Amniotic stem cell (primary cell): ENCODE measurements at places on chromosomes 11 and 22.
A peak's percentile ranks its signal among the peaks of the same experiment; 100 is the strongest.

GRCh38 chr22:17514084-17514483 lies 49.2 kb upstream of the SLC25A18 start:
- DNase-seq, result no peak

GRCh38 chr11:46692450-46692849 lies 8.0 kb downstream of the ARHGAP1 start:
- DNase-seq, result no peak

- no peak for DNase-seq
Measured at GRCh38 chr11:8025123-8025522, 38.0 kb downstream of the EIF3F start.

DNA sequence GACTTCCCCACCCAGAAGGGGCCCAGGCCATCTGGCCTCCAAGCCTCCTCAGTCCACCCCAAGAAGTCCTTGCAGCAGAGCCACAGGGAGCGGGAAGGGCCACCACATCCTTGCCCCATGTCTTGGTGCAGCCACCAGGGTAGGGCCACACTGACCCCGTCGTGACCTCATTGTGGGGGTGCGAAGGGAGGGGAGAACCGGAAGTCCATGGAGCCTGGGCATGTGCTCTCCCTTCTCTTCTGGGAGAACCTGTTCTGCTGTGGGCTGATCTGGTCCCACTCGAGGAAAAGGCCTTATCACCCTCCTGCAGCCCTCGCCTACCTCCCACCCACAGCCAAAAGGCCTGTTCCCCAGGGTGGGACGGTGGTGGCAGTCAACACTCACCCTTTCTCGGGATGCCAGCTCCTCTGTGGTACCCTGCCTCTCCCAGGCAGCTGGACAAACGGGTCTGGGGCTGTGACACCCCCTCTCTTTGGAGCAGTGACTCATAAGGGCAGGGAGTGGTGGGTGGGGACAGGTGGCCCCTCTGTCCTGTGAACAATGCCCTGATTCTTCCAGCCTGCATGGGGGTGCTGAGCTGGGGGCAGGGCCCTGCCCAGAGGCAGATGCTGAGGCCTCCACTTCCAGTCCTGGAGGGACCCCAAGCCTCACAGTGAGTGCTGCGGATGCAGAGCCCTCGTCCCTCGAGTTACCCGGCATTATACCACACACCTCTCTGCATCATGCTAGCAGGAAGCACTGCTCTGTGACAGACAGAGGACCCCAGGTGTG lies 14.6 kb upstream of the CTSD start:
- no peak for DNase-seq

DNA sequence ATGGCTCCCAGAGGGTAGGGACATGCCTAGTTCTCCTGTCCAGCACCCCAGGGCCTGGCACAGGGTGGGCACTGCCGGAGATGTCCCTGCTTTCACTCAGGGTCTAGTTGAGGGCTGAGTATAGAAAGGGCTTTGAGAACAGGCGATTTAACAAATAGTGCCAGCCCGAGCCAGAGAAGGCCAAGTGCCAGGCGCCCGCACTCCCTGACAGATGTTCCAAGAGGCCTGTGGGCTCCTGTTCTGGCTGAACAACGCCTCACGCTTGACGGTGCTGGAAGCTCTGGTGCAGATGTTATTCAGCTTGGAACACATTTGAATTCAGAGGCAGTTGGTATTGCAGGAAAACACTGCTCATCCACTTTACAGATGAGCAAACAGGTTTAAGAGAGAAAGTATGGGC lies 46.5 kb downstream of the NFAM1 start:
- DNase-seq, result no peak

GRCh38 chr11:33443684-33444083 lies 186.5 kb downstream of the HIPK3 start:
- no peak for DNase-seq

- no peak for DNase-seq
Measured at GRCh38 chr11:38448284-38448683, 1850.2 kb upstream of the RAG2 start.

DNA sequence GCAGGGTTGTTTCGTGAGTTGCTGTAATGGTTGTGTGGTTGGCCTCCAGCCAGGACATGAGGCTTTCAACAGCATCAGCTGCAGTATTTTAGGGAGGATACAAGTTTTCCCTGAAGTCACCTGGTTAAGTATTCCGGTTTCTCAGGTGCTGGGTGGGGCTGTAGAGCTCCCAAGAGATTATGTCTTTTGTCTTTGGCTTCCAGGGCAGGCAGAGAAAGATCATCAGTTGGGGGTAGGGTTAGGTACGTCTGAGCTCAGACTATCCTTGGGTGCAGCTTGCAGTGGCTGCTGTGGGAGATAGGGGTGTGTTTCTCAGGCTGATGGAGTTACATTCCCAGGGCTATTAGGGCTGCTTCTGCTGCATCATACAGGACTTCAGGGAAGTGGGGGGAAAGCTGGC lies 47.5 kb upstream of the MRGPRX1 start:
- DNase-seq, result no peak

GRCh38 chr11:843818-844692 lies 1.4 kb downstream of the TSPAN4 start:
- peak; percentile 83 for DNase-seq
